ENCODE measurements at places on chromosomes 13 and 19. TPM values are rescaled to one million over a fixed set of nuclear protein-coding genes. Genes with fewer than 3 reads are reported as not detected.
A peak's percentile ranks its signal among the peaks of the same experiment; 100 is the strongest.

BCAM gene
- total RNA-seq, result 36.3 TPM

KLF5 gene
- 2.3 TPM for total RNA-seq

SWSAP1 gene
- 0.81 TPM for total RNA-seq

SHISA2 gene
- 0.36 TPM for total RNA-seq

PRMT1 gene
- 148 TPM for total RNA-seq

FCAR gene
- not detected for total RNA-seq

CD22 gene
- 1.2 TPM for total RNA-seq

ZNF497 gene
- total RNA-seq, result 0.54 TPM

C1QTNF9 gene
- not detected for total RNA-seq

SLC39A3 gene
- total RNA-seq, result 17.1 TPM

ARL11 gene
- 1.1 TPM for total RNA-seq

ZNF480 gene
- 7.6 TPM for total RNA-seq

ZNF486 gene
- total RNA-seq, result 3.9 TPM

CDX2 gene
- total RNA-seq, result not detected

BRSK1 gene
- total RNA-seq, result 20.6 TPM

TMEM238 gene
- not detected for total RNA-seq

CERS4 gene
- 24.1 TPM for total RNA-seq

IGSF23 gene
- total RNA-seq, result not detected

DNA sequence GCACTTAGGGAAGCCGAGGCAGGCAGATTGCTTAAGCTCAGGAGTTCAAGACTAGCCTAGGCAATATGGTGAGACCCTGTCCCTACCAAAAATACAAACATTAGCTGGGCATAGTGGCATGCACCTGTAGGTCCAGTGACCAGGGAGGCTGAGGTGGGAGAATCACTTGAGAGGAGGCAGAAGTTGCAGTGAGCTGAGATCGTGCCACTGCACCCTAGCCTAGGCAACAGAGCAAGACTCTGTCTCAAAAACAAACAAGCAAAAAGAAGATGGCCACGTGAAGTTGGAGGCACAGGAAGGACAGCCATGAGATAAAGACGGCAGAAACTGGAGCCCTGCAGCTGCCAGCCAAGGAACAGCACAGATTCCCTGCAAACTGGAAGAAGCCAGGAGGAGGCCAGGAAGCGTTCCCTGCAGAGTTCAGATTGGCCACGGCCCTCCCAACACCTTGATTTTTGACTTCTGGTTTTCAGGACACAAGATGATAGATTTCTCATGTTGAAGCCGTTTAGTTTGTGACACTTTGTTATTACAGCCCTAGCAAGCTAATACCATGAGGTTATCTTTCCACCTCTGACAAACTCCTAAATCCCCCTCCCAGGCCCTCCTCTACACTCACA lies 786.7 kb downstream of the UQCRFS1 start:
- no peak overlapping the region for H3K27ac ChIP-seq
- H3K4me3 ChIP-seq, result no peak overlapping the region
- H3K36me3 ChIP-seq, result no peaks in the 10 kb centered on the region
- peaks cover 4% of the 10 kb centered on the region for H3K27me3 ChIP-seq
- no peak for DNase-seq
- no peaks in the 10 kb centered on the region for H3K4me1 ChIP-seq

- no peaks in the 10 kb centered on the region for H3K27me3 ChIP-seq
- H3K36me3 ChIP-seq, result no peaks in the 10 kb centered on the region
- no peak overlapping the region for H3K27ac ChIP-seq
- DNase-seq, result no peak
- H3K4me1 ChIP-seq, result no peaks in the 10 kb centered on the region
- H3K4me3 ChIP-seq, result no peak overlapping the region
Observed at GRCh38 chr13:46845146-46845545, 48.2 kb upstream of the ESD start.

GRCh38 chr19:1481224-1481892 lies 2.3 kb upstream of the C19orf25 start:
- H3K27me3 ChIP-seq, result no peaks in the 10 kb centered on the region
- no peaks in the 10 kb centered on the region for H3K36me3 ChIP-seq
- H3K27ac ChIP-seq, result no peak overlapping the region
- peak; percentile 62 for DNase-seq
- no peak overlapping the region for H3K4me3 ChIP-seq

DNA sequence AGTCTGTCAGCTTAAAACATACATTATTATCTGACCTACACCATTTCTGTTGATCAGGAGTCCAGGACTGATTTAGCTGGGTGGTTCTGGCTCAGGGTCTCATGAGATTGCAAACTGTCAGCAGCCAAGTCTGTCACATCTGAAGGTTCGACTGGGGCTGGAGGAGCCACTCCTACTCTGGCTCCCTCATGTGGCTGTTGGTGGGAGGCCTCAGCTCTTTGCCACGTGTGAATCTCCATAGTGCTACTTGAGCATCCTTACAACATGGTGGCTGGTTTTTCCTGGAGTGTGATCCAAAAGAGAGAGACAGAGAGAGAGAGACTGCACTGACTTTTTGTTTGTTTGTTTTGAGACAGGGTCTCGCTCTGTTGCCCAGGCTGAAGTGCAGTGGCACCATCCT lies 63.6 kb upstream of the NFIC start:
- DNase-seq, result no peak
- peaks cover 10% of the 10 kb centered on the region for H3K4me1 ChIP-seq
- no peak overlapping the region for H3K27ac ChIP-seq
- H3K27me3 ChIP-seq, result peaks cover 19% of the 10 kb centered on the region

GRCh38 chr13:22915442-22916082 lies 265.2 kb upstream of the SGCG start:
- H3K27me3 ChIP-seq, result no peaks in the 10 kb centered on the region
- H3K27ac ChIP-seq, result peak overlapping the region; percentile 81
- DNase-seq, result peak; percentile 85
- H3K36me3 ChIP-seq, result no peaks in the 10 kb centered on the region

- H3K36me3 ChIP-seq, result no peaks in the 10 kb centered on the region
- no peak overlapping the region for H3K27ac ChIP-seq
- DNase-seq, result no peak
- peaks cover 2% of the 10 kb centered on the region for H3K27me3 ChIP-seq
- no peak overlapping the region for H3K4me3 ChIP-seq
- peaks cover 8% of the 10 kb centered on the region for H3K4me1 ChIP-seq
Observed at GRCh38 chr13:113923376-113924063, 50.4 kb downstream of the C13orf46 start.

DNA sequence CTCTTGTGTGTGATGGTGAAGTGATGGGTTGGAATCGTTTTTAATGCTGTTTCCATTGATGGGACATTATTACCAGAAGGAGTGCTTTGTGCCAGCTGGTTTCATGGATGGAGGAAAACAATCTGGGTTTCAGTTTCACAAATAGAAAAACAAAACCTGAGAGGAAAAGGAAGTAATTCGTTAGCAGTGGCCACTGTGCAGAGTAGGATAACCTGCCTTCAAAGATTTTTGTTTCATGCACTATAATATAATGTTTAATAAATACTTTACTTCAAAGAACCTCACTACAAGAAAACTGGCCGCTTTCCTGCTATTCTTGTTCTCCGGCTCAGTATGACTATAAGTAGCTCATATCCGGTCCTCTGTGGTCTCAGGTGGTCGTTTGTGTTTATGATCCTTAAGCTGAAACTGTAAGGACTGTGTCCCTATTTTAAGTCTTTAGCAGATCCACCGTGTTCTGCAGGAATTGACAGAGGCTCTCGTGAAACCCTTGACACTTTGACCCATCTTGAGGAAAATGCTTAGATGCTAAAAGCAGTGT lies 104.7 kb downstream of the GGACT start:
- H3K4me3 ChIP-seq, result no peak overlapping the region
- H3K4me1 ChIP-seq, result no peaks in the 10 kb centered on the region
- DNase-seq, result no peak
- H3K27me3 ChIP-seq, result no peaks in the 10 kb centered on the region

- DNase-seq, result no peak
- peaks cover 88% of the 10 kb centered on the region for H3K27me3 ChIP-seq
- peaks cover 31% of the 10 kb centered on the region for H3K4me1 ChIP-seq
- H3K4me3 ChIP-seq, result no peak overlapping the region
- H3K36me3 ChIP-seq, result no peaks in the 10 kb centered on the region
Observed at GRCh38 chr13:112062072-112062567, 4.8 kb upstream of the SOX1 start.

GRCh38 chr13:61370520-61370919 lies 45.1 kb downstream of the PCDH20 start:
- H3K36me3 ChIP-seq, result no peaks in the 10 kb centered on the region
- no peaks in the 10 kb centered on the region for H3K27me3 ChIP-seq
- no peak overlapping the region for H3K4me3 ChIP-seq
- no peaks in the 10 kb centered on the region for H3K4me1 ChIP-seq

GRCh38 chr19:32822916-32823746 lies 46.4 kb downstream of the SLC7A9 start:
- H3K27ac ChIP-seq, result no peak overlapping the region
- no peak for DNase-seq
- H3K36me3 ChIP-seq, result no peaks in the 10 kb centered on the region
- no peak overlapping the region for H3K4me3 ChIP-seq

GRCh38 chr13:96934889-96935489 lies 59.3 kb downstream of the OXGR1 start:
- no peak overlapping the region for H3K27ac ChIP-seq
- no peaks in the 10 kb centered on the region for H3K27me3 ChIP-seq
- no peaks in the 10 kb centered on the region for H3K4me1 ChIP-seq
- H3K36me3 ChIP-seq, result no peaks in the 10 kb centered on the region
- no peak overlapping the region for H3K4me3 ChIP-seq

GRCh38 chr13:51432576-51432975 lies 20.3 kb downstream of the INTS6 start:
- no peaks in the 10 kb centered on the region for H3K36me3 ChIP-seq
- H3K27ac ChIP-seq, result no peak overlapping the region
- H3K4me3 ChIP-seq, result no peak overlapping the region
- H3K4me1 ChIP-seq, result no peaks in the 10 kb centered on the region

- no peaks in the 10 kb centered on the region for H3K36me3 ChIP-seq
- H3K4me3 ChIP-seq, result no peak overlapping the region
- H3K27ac ChIP-seq, result peak overlapping the region; percentile 93
- no peak for DNase-seq
- peaks cover 40% of the 10 kb centered on the region for H3K4me1 ChIP-seq
- no peaks in the 10 kb centered on the region for H3K27me3 ChIP-seq
Observed at GRCh38 chr19:18321734-18322102, 1.2 kb downstream of the LSM4 start.

- DNase-seq, result no peak
- no peaks in the 10 kb centered on the region for H3K4me1 ChIP-seq
- H3K36me3 ChIP-seq, result no peaks in the 10 kb centered on the region
- no peak overlapping the region for H3K27ac ChIP-seq
Observed at GRCh38 chr13:86464193-86464592, 665.0 kb upstream of the SLITRK6 start.

- no peaks in the 10 kb centered on the region for H3K27me3 ChIP-seq
- no peak overlapping the region for H3K4me3 ChIP-seq
- H3K4me1 ChIP-seq, result peaks cover 4% of the 10 kb centered on the region
- no peaks in the 10 kb centered on the region for H3K36me3 ChIP-seq
- DNase-seq, result peak; percentile 91
Observed at GRCh38 chr19:1213391-1214286, 8.1 kb downstream of the STK11 start.

DNA sequence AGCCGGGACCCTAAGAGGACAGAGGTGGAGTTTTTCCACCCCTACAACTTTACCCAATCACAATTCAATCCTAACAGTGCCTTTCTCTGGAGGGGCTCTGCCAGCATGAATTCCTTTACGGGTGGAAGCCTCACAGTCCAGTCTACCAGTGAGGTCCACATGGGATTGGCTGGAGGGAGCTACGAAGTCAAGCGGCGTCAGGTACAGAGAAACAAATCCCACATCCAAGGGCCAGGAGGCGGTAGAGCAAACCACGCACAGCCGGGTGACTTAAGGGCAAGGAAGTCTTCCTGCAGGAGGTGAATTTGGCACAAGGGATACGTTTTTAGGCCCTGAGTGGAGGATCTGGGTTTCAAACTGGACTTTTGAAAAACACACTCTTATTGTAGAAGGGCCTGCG lies 199.6 kb downstream of the UQCRFS1 start:
- H3K27ac ChIP-seq, result no peak overlapping the region
- H3K36me3 ChIP-seq, result no peaks in the 10 kb centered on the region
- H3K4me1 ChIP-seq, result no peaks in the 10 kb centered on the region
- no peak overlapping the region for H3K4me3 ChIP-seq
- no peaks in the 10 kb centered on the region for H3K27me3 ChIP-seq
- peak; percentile 40 for DNase-seq

GRCh38 chr13:97194479-97194878 lies 27.7 kb upstream of the MBNL2 start:
- H3K27me3 ChIP-seq, result no peaks in the 10 kb centered on the region
- H3K4me1 ChIP-seq, result peaks cover 4% of the 10 kb centered on the region
- H3K36me3 ChIP-seq, result no peaks in the 10 kb centered on the region
- no peak for DNase-seq
- H3K4me3 ChIP-seq, result no peak overlapping the region
- no peak overlapping the region for H3K27ac ChIP-seq

GRCh38 chr13:114248011-114248410 lies 13.3 kb downstream of the CDC16 start:
- H3K4me1 ChIP-seq, result no peaks in the 10 kb centered on the region
- H3K36me3 ChIP-seq, result peaks cover 99% of the 10 kb centered on the region
- no peak overlapping the region for H3K27ac ChIP-seq
- no peak overlapping the region for H3K4me3 ChIP-seq
- no peaks in the 10 kb centered on the region for H3K27me3 ChIP-seq
